ENCODE measurements at places on chromosomes 11 and 22.
A peak's percentile ranks its signal among the peaks of the same experiment; 100 is the strongest.

- no peak for DNase-seq
Measured at GRCh38 chr11:60964801-60965200, 6.7 kb upstream of the CD6 start.

DNA sequence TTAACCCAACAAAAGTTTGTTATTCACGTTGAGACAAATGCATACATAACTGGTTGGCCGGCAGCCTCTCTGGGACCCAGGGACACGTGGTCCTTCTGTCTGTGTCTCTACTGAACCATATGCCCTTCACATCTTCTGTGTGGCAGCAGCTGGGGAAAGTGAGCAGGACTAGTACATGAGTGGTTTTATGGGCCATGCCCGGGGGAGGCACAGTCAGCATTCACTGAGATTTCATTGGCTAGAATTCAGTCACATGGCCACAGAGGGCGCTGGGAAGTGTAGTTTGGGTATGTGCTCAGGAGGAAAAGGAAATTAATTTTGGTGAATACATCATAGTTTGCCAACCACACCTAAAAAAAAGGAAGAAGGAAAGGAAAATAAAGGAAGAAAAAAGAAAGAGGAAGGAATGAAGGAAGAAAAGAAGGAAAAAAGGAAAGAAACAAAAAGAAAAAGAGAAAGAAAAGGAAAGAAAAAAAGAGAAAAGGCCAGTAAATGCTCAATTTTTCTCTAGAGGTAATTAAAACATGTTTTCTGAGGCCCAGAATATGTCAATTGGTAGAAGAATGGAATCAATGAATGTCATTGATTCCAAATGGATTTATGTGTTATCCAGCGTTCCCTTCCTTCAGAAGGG is 55.9 kb upstream of the KIRREL3 start:
- no peak for DNase-seq

GRCh38 chr11:111785076-111785475 is 18.9 kb upstream of the PPP2R1B start:
- DNase-seq = no peak

GRCh38 chr11:19938169-19938856 is 222.0 kb downstream of the DBX1 start:
- no peak for DNase-seq

DNA sequence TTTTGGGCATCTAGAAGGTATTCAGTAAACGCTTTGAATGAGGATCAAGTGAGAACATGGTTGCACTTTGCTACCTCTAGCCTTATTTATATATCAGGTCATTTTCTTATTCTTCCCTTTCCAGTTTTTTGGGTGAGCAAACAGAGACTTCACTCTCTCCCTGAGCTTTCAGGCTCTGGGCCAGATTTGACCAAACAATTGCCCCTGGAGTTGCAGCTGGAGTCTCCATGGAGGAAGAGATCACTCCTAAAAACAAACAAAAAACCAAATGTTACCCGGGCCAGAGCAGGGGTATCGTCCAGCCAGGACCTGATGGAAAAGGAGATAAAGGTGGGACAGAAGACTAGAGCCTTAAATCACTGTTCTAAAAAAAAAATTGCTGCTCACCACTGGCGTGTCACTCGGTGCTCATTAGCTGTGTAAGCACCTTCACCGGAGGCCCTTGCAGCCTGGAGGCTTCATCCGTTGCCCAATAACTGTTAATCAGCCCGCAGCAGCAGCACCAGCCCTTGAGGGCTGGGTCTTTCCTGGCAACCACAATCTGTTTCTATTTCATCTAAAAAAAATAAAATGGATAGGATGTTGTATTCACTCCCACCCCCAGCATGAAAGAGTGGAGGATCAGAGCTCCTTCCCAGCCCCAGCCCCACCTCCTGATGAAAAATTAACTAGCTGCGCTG is 125.0 kb downstream of the PKNOX2 start:
- DNase-seq = no peak

DNA sequence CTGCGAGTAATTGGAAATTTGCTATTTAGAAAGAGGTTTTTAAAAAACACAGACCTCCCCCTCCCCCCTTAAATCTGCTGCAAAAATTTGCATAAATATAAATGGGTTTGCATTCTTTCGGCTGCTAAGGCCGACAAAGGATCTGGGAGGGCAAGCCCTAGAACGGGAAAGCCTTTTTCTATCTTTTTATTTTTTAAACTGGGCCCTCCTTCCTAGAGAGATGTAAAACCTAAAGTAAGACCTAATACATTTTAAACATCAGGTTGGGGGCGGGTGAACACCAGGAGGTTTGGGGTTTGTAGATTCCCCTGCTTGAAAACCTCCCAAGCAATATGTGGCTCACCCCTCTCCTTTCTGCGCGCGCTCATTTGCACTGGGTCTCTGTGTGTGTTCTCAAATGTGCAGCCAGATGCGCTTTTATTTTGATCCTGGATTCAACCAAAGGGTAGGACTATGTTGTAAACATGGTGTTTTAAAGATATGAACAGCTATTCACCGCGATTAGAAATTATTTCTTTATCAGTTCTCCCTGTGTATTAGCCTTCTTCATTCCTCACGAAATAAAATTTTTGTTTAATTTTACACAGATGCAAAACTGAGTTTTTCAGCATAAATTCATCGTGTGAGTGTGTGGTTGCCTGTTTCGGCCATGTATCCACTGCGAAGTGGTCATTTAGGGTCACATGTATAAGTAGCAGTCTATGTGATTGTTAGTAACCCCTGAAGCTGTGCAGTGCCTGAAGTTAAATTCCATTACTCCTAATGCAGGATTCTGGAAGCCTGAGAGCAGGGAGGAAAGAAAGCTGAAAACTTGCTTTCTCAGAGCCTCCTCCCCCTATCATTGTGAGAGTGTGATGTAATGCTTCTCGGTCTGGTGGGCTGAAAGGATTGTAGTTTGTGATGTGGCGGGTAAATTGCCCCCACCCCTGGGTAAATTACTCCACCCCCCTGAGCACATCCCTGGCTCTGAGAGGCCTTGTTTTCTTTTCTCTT is 988 bp downstream of the TNRC6B start:
- peak; percentile 23 for DNase-seq

GRCh38 chr11:119101759-119102423 is at the start of gene DPAGT1:
DPAGT1 (minus strand) TSS chr11:119101853; CDS start chr11:119101655, 198 bp downstream.
- peak; percentile 96 for DNase-seq

GRCh38 chr11:46693597-46694012 is 6.8 kb downstream of the ARHGAP1 start:
- DNase-seq = no peak

- DNase-seq = no peak
Measured at GRCh38 chr11:110196884-110197420, 99.5 kb downstream of the RDX start.

DNA sequence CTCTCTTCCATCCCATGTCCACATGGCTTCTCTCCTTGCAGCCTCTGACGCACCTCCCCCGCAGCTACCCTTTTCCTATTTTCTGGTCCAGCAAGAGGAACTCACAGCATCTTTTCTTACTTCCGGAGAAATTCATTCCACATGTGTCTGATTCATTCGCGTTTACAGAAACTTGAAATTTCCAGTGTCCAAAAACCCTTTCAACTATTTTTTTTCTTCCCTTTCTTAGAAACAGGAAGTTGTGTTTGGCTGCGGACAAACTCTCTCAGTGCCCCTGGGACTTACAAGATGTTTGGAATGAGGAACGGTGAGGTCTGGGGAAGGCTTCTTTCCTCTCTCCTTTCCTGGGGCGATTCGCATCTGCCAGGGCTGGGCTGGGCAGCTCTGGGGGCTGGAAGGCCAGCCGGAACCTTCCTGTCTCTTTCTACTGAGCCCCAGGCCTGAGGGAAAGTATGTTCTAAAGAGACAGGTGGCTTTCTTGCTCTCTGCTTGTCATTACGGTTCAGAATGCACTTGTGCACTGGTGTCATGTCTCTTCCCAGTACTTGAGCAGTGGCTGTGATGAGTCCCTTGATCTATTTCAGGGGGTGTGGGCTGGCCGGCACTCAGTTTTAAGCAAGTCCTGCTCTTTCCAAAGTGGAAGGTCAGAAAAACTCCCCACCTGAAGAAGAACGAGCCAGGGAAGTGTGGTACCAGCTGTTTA is 27.5 kb downstream of the ADAMTS8 start:
- DNase-seq = peak; percentile 13

DNA sequence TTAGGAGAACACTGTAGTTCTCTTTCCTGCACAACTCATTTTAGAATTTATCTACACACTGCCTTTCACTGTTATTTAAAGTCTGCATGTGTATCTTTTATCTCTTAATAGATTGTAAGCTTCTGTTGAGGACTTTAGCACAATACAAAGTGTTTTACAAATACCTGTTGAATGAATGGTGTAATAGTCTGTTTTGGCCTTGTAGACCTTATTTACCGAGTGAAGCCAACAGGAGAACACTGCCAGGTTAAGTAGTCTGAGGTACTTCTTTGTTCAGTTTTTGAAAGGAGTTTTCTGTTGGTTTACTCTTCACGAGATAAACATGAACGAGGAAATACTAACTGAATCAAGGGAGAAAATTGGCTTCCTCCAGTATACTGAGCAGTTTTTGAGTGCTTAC is 31.0 kb downstream of the SIK2 start:
- no peak for DNase-seq

GRCh38 chr11:58286249-58286648 is 18.2 kb upstream of the OR10W1 start:
- DNase-seq = no peak

GRCh38 chr11:66346476-66347424 is 679 bp downstream of the B4GAT1 start:
- no peak for DNase-seq

- no peak for DNase-seq
Measured at GRCh38 chr22:49322231-49322630, 505.4 kb downstream of the BRD1 start.

GRCh38 chr22:37375801-37376200 is 51.5 kb downstream of the ELFN2 start:
- no peak for DNase-seq

GRCh38 chr11:1852877-1853276 is at the start of gene LSP1:
LSP1 (plus strand) TSS chr11:1853084; CDS start chr11:1853145, 61 bp downstream.
- peak; percentile 42 for DNase-seq

- no peak for DNase-seq
Measured at GRCh38 chr11:17865765-17866428, 131.3 kb downstream of the KCNC1 start.

DNA sequence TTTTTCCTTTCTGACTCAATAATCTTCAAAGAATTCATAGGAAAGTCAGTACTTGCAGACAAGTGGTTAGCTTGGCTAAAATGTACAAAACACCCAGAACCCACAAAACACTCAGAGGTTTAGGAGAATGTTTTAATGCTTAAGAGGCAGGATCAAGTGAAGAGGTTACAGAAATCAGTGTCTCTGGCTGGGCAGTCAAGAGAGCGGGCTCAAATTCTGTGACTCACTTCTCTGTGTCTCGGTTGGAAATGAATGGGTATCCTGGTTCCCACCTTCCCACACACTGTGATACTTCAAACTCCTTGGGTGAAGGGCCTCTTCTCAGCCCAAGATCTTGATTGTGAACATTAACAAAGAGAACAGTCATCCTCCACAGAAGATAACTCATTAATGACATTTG is 3.8 kb downstream of the MPEG1 start:
- no peak for DNase-seq

DNA sequence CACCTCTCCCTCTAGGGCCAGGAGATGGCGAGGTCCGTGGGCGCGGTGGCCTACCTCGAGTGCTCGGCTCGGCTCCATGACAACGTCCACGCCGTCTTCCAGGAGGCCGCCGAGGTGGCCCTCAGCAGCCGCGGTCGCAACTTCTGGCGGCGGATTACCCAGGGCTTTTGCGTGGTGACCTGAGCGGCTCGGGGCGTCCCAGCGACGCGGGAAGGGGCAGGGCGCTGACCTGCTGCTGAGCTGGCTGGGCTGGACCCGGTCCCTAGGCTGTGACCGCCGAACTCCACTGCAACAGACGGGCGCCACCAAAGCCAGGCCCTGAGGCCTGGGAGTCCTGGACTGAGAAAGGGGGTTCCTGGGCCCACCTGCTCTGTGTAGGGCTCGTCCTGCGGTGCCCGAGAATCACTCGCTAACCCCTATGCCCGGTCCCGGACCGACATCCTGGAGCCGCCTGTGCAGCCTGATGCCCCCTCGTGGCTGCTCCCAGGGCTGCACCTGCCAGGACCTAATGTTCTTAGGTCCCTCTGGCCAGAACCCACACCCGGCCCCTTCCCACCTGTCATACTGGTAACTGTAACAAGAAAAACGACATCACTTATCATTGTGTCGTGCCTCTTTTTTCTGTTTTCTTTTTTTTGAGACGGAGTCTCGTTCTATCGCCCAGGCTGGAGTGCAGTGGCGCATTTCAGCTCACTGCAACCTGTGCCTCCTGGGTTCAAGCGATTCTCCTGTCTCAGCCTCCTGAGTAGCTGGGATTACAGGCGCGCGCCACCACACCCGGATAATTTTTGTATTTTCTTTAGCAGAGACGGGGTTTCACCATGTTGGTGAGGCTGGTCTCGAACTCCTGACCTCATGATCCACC is 15.0 kb downstream of the RHOD start:
- peak; percentile 32 for DNase-seq

DNA sequence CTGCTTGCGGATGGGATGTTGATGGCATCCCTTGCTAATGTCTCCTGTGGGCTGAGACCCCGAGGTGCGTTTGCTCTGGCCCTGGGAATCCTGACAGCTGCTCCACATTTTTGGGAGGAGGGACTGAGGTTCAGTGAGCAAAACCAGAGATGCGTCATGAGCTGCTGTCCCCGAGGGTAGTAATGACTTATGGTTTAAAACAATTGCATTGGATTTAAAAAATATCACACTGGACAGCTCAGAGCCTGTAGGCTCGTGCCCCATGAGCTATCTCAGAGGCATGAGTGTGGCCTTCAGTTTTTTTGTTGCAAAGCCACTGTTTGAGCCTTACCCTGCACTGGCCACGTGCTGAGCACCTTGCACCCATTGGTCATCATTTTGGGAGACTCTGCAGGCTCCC is 20.9 kb upstream of the PARVG start:
- DNase-seq = no peak

DNA sequence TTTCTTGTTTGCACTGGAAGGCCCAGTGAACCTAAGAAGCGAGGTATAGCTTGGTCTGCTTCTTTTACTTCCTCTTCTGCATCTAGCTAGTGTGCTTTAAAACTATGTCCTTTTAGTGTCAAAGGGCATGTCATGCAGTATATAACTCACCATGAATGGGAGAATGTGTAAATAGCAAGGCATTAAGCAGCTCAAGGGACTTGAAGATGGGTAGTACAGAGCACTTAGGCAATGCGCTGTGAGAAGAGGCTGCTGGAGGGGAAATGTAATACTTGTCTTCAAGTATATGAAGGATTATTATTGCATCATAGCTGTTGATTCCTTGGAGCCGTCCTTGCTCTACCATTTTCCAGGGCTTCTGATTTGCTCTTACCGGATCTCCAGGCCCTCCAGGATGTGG is 7.6 kb downstream of the MAML2 start:
- no peak for DNase-seq

DNA sequence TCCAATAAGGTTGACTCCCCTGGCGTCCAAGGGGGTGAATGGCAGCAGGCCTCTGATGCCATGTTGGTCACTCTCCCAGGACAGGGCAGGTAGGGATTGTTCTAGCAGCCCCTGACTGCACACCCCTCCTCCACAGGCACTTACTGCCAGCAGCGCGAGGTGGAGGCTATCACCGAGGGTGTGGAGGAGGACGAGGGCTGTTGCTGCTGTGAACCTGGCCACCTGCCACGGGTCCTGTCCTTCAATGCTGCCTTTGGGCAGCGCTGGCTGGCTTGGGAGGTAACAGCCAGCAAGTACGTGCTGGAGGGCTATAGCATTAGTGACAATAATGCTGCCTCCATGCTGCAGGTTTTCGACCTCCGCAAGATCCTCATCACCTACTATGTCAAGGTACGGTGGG is 7.7 kb upstream of the SIPA1 start:
- DNase-seq = no peak

- DNase-seq = no peak
Measured at GRCh38 chr11:30586251-30587144, at the start of gene MPPED2. MPPED2 (minus strand) TSS chr11:30586353; CDS start chr11:30580373, 5,980 bp downstream.

GRCh38 chr11:20342347-20343141 is 21.0 kb upstream of the HTATIP2 start:
- DNase-seq = no peak
